ENCODE measurements at places on chromosomes 2 and 18. TPM values are rescaled to one million over a fixed set of nuclear protein-coding genes. Genes with fewer than 3 reads are reported as not detected.
A peak's percentile ranks its signal among the peaks of the same experiment; 100 is the strongest.

DNA sequence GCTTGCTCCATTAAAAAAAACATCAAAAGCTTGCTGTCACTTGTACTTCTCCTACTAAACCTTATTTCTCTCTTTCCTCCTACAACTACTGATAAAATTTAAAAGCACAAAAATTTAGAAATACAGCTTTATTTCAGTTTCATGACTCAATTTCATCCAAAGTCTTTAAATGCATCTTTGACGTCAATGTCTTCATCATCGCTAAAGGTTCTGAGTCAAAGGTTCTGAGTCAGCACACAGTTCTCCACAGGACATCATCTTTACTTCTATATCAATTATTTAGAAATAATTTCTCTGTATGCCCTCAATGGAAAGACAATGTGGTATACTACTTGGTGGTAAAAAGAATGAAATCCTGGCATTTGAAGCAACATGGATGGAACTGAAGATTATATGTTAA is 163.9 kb upstream of the DNMT3A start:
- DNase-seq = no peak

DNA sequence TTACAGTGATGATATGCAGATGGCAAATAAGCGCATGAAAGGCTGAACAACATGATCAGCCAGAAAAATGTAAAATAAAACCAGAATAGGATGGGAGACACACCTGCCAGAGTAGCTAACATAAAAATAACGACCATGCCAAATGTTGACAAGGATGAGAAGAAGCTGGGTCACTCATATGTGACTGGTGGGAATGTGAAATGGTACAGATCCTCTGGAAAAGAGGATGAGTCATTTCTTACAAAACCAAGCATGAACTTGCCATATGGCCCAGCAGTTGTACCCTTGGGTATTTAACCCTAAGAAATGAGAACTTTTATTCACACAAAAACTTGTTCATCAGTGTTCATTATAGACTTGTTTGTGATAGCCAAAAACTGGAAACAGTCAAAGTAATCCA is 143.8 kb downstream of the SH3BP4 start:
- DNase-seq = no peak

GRCh38 chr2:135030826-135031225 is 16.4 kb downstream of the MAP3K19 start:
- DNase-seq = no peak

DNA sequence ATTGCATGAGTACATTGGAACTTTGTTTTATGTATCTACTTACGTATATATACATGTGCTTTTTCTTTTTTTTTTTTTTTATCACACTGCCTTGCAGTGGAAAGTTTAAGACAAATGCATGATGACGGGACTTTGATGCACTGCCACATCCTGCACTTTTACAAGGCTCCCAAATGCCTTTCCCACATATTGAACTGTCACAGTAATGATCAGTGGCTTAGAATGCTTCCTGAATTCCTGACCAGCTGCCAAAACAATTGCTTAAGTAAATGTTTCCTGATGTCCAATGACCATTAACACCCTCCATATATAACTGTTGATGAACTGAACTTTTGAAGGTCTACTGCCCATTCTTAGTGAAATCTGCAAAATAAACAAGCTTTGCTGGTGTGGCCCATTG is 60.2 kb downstream of the LYPD6B start:
- no peak for DNase-seq

GRCh38 chr2:63186331-63186730 is 135.7 kb downstream of the OTX1 start:
- no peak for DNase-seq

DNA sequence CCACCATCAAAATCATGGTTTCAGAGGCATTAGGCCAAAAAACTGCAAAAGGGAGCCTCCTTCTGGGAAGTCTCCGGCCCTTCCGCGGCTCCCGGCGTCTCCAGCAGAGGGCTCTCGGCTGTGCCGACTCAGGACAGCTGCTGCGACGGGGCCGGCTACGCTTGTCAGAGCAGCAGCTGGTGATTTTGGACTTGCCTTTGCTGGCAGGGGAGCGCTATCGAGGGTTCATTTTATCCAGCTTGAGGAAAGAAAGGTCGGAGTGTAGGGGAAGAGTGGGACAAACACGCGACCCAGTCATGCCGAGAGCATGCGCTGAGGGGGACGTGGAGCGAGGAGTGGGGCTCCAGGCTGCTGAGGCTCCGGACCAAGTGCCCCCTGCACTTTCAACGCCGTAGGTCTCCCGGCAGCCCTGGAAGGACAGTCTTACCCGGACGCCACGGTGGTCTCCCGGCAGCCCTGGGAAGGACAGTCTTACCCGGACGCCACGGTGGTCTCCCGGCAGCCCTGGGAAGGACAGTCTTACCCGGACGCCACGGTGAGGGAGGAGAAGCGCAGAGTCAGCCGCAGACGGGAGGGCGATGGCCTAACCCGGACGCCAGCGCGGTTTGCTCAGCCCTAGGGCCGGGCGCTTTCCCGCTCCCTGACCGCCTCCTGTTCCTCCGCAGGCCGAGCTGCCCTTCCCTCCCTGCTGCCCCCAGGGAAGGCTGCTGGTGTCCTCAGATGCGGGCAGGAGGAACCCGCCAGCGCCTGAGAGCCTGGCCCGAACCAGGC is 21.7 kb downstream of the DDX18 start:
- peak; percentile 70 for DNase-seq

DNA sequence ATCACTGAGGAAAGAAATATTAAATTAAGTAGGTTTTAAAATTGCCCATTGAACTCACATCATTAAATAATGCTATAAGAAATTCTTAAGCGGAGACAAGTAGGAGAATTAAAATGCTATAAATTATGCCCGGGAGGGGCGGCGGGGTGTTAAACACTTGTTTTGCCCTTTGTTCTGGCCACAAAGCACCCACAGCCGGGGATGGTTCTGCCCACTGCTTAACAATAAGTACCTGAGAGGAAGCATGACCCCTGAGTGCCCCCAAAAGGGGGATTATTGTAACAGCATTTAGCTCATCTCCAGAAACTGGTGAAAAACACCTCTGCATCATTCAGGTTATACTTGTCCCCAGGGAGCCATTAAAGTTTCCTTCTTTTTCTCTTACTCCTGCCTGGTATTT is 332.7 kb upstream of the POU3F3 start:
- no peak for DNase-seq

- DNase-seq = no peak
Observed at GRCh38 chr2:32064021-32064601, 755 bp downstream of the SPAST start.

GRCh38 chr2:158889135-158889853 is 79.1 kb upstream of the TANC1 start:
- DNase-seq = no peak

DNA sequence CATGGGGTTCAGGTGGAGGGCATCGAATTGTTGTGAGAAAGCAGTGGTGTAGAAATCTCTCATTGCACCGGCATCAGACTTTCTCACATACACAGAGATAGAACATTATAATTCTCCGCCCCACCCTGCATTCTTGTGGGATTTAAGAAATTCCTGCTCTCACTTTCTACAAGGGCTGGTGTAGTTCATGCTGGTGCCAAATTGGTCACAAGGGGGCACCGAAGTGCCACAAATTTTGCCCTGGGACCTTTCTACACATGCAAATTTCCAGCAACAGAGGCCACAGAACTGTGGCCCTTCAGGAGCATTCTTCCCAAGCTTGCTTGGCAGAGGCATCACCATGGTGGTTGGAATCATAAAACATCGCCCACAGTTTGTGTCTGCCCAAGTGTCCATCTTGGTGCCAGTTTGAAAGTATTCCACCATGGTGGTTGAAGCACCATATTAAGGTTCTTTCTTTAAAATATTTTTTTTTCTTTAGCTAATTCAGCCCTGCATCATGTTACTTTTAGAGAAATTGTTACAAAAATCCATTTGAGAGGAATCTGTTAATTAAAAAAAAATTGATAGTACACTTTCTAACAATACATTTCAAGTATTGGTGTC is 521.2 kb upstream of the FANCL start:
- DNase-seq = no peak

DNA sequence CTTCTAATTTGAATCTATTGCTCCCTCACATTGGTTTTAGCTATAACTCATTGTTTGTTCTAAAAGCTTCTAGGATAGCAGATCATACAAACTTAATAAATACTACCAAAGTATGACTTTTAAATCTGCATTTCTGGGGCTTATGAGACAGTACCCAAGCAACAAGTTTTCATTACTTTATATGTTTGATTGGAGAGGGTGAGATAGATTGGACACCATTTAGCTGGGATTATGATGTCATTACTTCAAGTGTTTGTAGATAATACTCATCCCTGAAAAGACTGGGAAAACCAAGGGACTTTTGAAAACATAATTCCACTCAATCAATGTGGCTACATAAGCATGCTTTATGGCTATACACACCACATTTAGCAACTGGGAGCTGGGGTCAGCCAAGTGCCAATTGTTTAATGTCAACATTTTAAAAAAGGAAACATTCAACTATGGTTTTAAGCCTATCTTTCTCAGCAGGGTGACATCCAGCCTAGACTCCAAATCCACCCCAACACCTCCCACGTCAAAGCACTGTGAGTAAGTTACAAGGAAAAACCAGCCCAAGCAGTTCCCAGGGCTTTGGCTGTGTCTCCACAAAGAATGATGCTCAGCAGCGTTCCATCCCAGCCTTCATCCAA is 119.9 kb downstream of the ETAA1 start:
- DNase-seq = no peak

DNA sequence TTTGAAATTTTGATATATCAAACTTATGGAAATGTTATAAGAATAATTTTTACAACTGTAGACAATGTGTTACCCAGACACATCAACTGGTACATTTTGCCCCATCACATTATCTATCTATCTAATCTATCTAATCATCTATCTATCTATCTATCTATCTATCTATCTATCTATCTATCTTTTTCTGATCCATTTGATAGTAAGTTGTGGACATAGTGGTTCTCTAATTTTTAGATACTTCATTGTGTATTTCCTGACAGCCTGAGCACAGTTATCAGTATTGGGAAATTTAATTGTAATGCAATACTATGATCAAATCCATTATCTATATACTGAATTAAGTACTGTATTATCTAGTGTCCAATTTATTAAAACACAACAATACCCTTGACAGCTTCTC is 42.0 kb upstream of the TMEM18 start:
- DNase-seq = no peak

DNA sequence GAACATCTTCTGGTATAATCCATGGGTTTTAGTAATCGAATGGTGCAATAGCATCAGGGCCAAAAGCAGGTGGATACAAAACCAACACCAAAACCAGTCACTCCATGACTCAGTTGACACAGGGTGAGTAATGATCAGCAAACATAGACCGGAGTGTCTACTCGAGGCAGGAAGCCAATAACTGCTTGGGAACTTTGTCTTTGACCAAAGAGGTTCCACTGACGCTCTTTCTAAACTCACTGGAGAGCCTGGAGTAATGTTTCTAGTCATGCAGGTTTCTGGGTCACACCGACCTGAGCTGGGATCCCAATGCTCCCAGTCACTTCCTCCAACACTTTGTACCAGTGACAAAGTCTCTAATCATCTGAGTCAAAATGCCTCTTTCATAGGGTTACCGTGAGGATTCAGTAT is 30.9 kb downstream of the MREG start:
- DNase-seq = no peak

DNA sequence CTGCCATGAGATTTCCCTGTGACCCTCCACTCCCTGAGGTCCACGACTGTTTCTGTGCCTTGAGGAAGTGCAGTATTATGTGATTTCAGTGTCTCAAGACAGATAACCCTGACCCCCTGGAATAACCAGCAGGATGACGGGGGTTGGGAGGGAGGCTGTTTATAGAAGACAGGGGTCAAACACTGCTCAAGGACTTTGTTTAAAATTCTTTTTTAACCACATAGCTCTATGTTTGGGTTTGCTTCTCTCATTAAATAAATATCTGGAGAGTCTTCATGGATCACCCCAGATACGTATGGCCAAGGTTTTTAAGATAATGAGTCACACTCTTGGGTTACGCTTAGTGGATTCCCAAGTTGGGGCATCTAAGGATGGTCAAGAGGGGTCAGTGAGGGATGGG is 523.8 kb upstream of the TNP1 start:
- DNase-seq = no peak

DNA sequence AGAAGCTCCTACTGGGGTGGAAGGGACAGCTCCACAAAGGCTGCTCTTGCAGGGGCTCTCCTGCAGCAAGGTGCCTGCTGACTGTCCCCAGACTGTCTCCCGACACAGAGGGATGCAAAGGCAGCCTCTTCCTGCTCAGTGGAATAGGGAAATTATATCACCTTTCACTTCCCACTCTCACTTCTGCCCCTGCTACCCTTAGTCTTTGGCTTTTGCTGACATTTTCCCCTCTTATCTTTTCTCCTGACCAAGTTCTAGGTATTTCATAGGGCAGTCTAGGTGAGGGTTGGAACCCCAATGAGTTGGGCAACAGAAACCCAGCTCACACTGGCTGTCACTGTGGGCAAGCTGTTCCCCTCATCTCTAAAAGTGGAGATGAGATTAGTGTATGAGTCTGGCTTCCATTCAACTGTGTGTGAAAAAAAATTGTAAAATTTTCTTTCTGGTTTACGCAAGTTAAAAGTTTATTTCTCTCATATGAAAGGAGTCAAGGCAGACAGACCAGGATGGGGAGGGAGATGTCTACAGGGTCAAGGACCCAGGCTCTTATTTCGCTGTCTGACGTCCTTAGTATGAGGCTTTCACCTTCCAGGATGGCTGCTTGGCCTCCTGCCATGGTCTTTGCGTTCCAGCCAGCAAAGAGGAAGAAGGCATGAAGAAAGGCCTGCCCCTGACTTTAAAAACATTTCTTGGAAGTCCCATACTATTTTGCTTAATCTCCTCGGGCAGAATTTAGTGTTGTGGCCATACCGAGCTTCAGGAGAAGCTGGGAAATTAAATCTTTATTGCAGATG is 7.5 kb upstream of the MOCOS start:
- peak; percentile 83 for DNase-seq

- no peak for DNase-seq
Observed at GRCh38 chr18:32803568-32803967, 30.7 kb upstream of the KLHL14 start.

DNA sequence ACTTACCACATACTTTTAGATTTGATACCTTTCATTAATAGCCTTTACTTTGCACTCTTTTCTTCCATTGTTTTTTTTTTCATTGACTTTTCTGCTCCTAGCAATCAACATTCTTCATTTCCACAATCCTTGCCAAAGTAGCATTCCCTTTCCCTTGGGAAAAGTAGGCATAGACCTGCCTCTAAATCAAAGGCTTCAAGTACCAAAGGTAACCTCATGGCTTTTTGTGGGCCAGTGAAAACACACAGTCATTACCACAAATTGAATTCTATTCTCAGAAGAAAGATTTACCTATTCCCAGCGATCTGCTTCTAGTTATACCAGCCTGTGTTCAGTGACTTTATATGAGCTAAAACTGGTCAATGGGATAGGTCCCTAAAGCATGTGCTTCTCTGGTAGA is 109.2 kb downstream of the SOCS6 start:
- DNase-seq = no peak

GRCh38 chr2:235554936-235555335 is 61.1 kb downstream of the AGAP1 start:
- no peak for DNase-seq

GRCh38 chr18:78543201-78543725 is 436.4 kb upstream of the SALL3 start:
- DNase-seq = no peak

GRCh38 chr18:3248062-3248657 is 559 bp downstream of the MYL12A start:
- DNase-seq = no peak

- DNase-seq = no peak
Observed at GRCh38 chr2:28028025-28028424, 137.5 kb downstream of the BABAM2 start.

ST8SIA3 gene
- not detected for total RNA-seq

DCDC2C gene
- 3.9 TPM for total RNA-seq

LGALSL gene
- 28.0 TPM for total RNA-seq

CGREF1 gene
- total RNA-seq = 2.8 TPM

TRIM43 gene
- not detected for total RNA-seq

RFTN2 gene
- 45.8 TPM for total RNA-seq

KRTCAP3 gene
- total RNA-seq = not detected

EVX2 gene
- total RNA-seq = not detected

GAL3ST2 gene
- not detected for total RNA-seq

All from tibial nerve (tissue), 4 donors.